NCI-H1436 treated with DMSO at 0.1 percent for 48 hours (cell line): ENCODE measurements at places on chromosomes 2 and 18.

- DNase-seq, result no peak
Observed at GRCh38 chr18:45014047-45014501, 333.4 kb downstream of the SETBP1 start.

- DNase-seq, result no peak
Observed at GRCh38 chr2:119544075-119544938, at the start of gene CFAP221. TSS of gene CFAP221 (plus strand) at chr2:119544449. CDS start at chr2:119546132, 1,683 bp downstream.

GRCh38 chr2:3241971-3242746 lies 135.5 kb downstream of the EIPR1 start:
- DNase-seq, result no peak

DNA sequence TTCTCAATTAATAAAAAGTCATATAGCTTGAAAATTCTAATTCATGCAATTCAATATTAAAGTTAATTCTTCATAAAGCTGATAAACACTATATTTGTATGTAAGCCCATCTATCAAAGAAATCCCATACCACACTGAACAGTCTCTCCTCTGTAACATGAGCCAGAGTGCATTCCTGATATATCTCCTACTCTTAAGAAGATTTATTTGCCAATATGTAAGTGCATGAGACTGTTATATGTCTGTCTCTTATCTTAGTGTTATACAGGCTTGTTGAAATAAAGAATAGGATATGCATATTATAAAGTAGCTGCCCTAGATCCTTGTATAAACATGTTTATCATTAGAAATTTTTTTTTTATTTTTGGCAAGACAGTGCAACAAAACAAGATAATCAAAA lies 40.4 kb upstream of the TTC32 start:
- no peak for DNase-seq
